ENCODE measurements at places on chromosomes 7 and 10. TPM values are rescaled to one million over a fixed set of nuclear protein-coding genes. Genes with fewer than 3 reads are reported as not detected.

GRCh38 chr7:117872561-117873309 is 506 bp downstream of the CTTNBP2 start:
- peak; percentile 68 for DNase-seq
- no peaks in the 10 kb centered on the region for H3K36me3 ChIP-seq
- no peak overlapping the region for H3K27ac ChIP-seq
- H3K4me1 ChIP-seq, result no peaks in the 10 kb centered on the region
- peak overlapping the region; percentile 66 for H3K4me3 ChIP-seq

DNA sequence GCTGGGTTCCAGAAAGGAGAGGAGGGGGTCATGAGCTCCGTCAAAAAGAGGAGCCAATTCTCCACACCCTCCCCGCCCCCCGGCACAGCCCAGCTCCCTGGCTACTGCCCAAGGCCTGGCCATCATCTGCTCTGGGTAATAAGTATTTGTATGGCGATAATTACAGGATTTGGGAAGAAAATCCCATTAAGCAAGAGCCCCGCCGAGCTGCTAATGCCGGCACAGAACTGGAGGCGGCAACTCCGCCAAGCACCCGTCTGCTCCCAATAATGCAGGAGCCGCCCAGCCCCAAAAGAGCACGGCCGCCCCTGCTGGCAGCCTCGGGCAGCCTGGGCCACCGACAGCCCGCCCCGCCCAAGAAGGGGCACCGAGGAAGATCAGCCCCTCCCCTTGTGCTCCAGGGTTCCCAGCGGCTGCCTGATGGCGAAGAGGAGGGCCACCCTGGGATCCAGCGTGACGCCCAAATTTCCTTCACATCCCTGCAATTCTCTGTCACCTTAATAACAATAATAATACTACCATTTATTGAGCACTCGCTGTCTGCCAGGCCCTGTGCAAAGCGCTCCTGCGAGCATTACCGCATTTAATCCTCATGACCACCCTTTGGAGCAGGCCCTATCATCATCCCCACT is 5.9 kb downstream of the SLIT1 start:
- H3K27ac ChIP-seq, result no peak overlapping the region
- no peaks in the 10 kb centered on the region for H3K36me3 ChIP-seq
- H3K4me1 ChIP-seq, result no peaks in the 10 kb centered on the region
- H3K27me3 ChIP-seq, result peaks cover 34% of the 10 kb centered on the region

GRCh38 chr10:132740588-132740987 is 45.4 kb downstream of the NKX6-2 start:
- peaks cover 7% of the 10 kb centered on the region for H3K4me1 ChIP-seq
- no peaks in the 10 kb centered on the region for H3K36me3 ChIP-seq
- H3K27ac ChIP-seq, result no peak overlapping the region
- no peak overlapping the region for H3K4me3 ChIP-seq
- no peaks in the 10 kb centered on the region for H3K27me3 ChIP-seq

DNA sequence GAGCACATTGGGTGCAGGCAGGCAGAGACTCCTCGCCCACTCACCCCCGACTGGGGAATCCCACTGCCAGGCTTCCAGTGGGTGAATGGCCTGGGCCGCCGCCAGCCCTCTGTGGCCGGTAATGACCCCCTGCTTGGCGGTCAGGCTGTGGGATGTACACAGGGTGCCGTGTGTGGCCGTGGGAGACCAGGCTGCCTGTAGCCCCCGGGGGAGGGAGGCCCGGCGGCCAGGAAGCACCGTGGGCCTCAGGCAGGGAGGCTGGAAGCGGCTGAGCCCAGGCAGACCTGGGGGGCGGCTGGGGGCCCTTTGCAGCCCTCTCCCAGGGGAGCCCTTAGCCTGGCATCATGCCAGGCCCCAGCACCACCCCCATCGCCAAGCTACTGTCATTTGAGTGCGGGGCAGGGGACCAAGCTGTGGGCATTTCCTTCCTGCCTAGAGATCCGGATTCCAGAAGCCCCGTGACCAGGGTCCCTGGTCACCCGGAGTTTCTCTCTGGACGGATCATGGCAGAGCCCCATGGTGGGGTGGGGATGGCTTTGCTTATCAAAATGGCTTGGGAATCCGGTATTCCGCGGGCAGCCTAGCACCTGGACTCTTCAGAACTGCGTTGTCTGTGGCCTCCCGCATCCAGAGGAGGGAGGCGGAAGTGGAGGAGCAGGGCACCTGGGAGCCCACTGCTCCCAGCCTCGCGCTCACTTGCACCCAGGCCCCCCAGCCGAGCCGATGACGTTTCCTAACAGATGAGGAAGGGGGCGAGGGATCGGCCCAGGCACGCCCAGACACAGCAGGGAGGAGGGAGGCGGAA is 1.1 kb downstream of the TTYH3 start:
- no peaks in the 10 kb centered on the region for H3K36me3 ChIP-seq
- peak; percentile 97 for DNase-seq
- H3K4me1 ChIP-seq, result peaks cover 39% of the 10 kb centered on the region
- peak overlapping the region; percentile 96 for H3K27ac ChIP-seq
- H3K27me3 ChIP-seq, result no peaks in the 10 kb centered on the region
- H3K4me3 ChIP-seq, result peak overlapping the region; percentile 90

KIAA1549 gene
- 3.3 TPM for total RNA-seq

DBF4 gene
- 12.7 TPM for total RNA-seq

DNA sequence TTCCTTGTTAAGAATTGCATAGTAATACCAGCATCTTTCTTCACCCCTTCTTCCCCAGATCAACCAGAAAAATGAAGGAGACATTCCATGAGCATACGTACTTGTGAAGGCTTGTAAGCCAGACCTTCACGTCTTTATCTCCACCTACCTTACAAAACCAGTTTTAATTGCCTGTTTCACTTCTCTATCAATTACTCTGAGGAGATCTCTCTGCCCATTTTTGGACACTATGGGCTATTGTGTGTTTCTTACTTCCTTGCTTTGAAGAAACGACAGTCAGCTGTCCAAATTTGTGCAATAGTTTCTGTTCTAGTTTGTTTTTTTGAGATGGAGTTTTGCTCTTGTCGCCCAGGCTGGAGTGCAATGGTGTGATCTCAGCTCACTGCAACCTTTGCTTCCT is 349.7 kb upstream of the MBL2 start:
- H3K4me1 ChIP-seq, result no peaks in the 10 kb centered on the region
- no peak overlapping the region for H3K27ac ChIP-seq
- no peaks in the 10 kb centered on the region for H3K27me3 ChIP-seq
- H3K36me3 ChIP-seq, result no peaks in the 10 kb centered on the region

SLC12A9 gene
- total RNA-seq, result 19.5 TPM

CDHR1 gene
- under 0.01 TPM for total RNA-seq

- H3K27ac ChIP-seq, result no peak overlapping the region
- no peaks in the 10 kb centered on the region for H3K36me3 ChIP-seq
- H3K4me1 ChIP-seq, result no peaks in the 10 kb centered on the region
- H3K27me3 ChIP-seq, result no peaks in the 10 kb centered on the region
- H3K4me3 ChIP-seq, result no peak overlapping the region
Measured at GRCh38 chr7:70017357-70017756, 419.1 kb downstream of the AUTS2 start.

Measured in osteoblast (primary cell).